ENCODE measurements at places on chromosomes 12 and 14.

GRCh38 chr12:131784909-131785762 is 43.1 kb upstream of the MMP17 start:
- DNase-seq, result no peak

GRCh38 chr14:23916446-23916845 is 37.1 kb upstream of the DHRS4 start:
- DNase-seq, result no peak

DNA sequence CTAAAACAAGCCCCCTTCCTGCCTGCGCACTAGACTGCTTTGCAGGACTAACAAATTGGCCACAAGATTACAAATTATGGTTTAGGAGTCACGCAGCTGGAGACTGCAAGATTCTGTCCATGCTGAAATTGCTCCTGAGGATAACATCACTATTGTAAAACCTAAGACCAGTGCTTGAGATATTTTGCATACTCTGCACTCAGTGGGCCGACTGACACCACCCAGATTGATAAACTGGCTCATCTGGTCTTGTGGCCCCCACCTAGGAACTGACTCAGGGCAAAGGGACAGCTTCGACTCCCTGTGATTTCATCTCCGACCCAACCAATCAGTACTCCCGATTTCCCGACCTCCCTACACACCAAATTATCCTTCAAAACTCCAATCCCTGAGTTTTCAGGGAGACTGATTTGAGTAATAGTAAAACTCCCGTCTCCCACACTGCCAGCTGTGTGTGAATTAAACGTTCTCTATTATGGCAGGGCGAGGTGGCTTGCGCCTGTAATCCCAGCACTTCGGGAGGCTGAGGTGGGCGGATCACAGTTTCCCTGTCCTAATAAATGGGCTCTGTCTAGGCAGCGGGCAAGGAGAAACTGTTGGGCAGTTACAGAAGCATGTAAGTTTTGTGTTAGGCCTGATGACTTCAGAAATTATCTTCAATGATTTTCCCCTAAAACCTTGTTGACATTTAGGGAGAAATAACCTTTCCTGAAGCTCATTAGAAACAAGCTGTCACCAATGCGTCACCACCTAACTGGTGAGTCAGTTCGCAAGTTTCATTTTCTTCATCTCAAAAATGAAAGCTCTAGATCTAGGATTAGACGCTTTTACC is 5.3 kb upstream of the UBC start:
- no peak for DNase-seq

- no peak for DNase-seq
Observed at GRCh38 chr12:124923905-124924734, 9.7 kb upstream of the UBC start.

DNA sequence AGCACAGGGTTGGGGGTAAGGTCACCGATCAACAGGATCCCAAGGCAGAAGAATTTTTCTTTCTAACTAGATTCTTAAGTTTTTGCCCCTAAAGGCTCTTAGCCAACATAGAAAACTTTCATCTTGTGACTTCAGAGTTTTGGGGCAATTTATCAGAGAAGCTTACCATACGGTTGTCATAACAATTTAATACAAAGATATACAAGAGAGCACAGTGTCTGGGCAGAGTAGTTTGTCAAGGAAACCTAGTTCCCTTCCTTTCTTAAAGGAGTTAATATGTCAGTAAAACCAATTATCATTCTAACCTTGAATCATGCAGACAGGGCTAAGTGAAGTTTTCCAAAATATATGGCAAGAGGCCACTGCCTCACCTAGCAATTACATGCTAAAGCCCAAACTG is 18.4 kb downstream of the NR2C1 start:
- DNase-seq, result no peak

- DNase-seq, result no peak
Observed at GRCh38 chr14:99138999-99139865, 132.8 kb downstream of the BCL11B start.

DNA sequence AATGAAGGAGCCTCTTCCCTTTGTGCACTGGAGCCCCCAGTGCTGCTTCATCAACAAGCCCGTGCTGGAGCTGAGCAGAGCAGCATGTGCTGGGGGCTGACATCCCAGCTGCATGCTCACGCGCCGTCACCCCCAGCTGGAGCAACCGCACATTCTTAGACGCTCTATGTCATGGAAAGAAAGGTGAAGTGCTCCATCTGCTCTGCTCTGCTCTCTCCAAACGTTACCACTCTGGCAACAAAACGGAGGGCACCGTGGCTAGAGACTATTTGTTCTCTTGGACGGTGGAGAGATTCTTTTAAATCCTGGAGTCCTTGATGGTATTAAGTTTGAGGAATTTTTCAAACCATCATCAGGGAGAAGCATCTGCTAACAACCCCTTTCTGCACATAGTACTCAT is 208.4 kb downstream of the C12orf75 start:
- DNase-seq, result no peak

GRCh38 chr12:115946092-115946491 is 331.4 kb downstream of the MED13L start:
- DNase-seq, result no peak

DNA sequence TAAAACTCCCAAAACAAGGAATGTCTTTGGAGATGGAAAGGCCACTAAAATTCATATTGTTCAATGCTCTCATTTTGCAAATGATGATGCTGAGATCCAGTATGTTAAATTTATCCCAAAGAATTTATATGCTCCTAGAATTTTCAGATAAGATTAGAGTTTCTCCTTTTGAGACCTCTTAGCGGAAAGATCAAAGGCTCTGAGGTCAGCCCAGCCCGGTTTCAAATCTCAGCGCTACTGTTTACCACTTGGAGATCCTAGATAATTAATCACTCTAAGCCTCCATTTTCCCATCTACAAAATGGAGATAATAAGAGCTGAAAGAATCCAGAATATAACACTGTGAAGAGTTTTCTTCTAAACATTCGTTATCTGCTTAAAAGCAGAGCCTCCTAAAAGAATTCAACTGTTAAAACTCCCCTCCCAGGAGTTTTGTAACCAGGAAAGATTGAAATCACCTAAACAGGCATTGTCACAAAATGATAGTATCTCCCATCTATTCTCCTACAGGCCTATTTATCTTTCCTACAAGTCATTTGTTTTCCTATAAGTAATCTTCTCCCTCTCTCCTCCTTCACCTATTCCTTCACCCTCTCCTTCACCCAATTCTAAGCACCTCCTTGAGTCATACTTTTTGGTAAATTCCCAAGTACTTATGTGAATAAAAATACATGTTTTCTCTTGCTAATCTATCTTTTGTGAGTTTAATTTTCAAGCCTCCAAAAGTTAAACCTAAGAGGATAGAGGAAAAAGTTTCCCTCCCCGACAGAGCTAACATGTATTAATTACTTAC is 16.7 kb downstream of the DUSP6 start:
- no peak for DNase-seq

GRCh38 chr12:89349814-89350213 is 2.5 kb downstream of the DUSP6 start:
- no peak for DNase-seq

- DNase-seq, result no peak
Observed at GRCh38 chr14:57189070-57189469, 79.6 kb downstream of the EXOC5 start.

DNA sequence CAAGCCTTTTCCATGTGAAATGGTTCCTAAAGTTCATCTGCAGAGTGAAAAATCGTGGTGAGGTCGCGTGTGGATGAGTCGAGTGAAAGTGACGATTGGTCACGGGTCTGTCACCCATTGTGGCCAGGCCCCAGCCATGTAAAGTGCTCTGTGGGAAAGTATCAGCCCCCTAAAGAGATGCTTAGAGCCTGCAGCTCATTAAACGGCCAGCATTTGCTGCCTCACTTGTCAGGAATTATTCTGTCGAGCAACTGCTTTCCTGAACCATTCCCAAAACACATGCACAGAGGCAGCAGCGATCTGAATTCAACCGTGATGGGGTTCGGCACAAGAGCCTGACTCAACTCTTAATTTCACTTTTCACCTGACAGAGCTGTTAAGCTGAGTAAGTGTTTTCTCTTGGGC is 16.0 kb downstream of the DBX2 start:
- no peak for DNase-seq

DNA sequence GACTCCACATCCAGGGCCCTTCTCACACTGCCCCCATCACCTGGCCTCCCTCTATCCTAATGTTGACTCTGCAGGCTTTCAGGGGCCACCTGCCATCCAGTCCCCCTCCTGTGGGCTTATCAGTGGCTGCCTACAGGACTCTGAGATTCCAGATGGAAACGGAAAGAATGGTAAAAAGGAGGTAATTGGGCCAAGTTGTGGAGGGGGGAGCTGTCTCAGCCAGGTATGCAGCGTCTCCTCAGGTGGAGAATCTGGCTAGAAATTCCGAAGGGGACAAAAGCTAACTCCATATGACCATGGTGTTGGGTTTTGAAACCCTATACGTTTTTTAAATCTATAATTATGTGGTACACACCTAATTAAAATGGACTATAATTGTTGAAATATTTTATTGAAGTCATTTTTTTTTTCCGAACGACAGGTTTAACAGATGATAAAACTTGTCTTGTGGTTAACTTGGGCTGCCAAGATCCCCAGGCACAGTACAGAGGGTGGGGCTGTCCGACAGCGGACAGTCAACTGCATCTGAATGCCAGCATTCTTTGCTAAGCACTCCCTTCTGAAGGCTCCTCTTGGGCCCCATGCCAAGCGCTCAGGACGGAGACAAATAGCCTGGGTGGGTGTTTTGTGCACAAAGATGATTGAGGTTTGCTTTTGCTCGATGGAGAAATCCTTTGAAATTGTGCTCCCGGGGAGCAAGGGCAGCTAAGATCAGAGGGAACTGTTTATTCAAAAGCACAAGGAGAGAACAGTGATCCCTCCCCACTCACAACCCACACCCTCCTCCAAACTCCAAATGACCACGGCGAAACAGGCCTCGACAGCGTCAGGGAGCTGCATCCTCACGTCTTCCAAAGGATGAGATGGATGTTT is 365.6 kb downstream of the BCL11B start:
- DNase-seq, result peak; percentile 63

- no peak for DNase-seq
Observed at GRCh38 chr12:79143803-79144202, 279.2 kb downstream of the SYT1 start.

DNA sequence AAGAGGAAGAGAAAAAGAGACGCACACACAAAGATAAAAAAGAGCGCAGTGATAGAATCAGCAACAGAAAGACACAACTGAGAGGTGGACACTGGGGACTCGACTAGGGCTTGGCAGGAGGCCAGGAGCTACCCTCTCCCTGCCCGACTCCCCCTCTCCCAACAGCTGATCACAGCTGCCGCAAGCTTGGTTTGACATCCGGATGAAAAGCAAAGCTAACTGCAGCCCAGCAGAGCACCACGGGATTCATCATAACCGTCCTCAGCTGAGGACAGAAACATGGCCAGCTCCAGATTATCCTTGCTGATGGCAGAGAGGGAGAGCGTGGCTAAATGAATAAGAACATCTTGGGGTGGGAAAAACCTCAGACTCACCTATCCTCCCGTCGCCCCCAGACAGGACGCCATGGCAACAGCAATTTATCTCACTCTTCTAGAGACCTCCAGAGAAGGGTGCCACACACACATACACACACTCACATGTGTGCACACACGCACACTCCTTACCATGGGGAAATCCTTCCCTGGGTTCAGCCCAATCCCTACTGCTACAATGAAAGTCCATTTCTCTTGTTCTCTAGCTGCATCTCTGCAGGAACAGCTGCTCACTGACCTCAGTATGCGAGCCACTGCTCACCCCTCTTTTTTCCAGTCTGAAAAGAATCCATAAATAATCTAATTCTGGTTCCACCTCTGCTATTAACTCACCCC is 135.3 kb downstream of the NTF3 start:
- no peak for DNase-seq

DNA sequence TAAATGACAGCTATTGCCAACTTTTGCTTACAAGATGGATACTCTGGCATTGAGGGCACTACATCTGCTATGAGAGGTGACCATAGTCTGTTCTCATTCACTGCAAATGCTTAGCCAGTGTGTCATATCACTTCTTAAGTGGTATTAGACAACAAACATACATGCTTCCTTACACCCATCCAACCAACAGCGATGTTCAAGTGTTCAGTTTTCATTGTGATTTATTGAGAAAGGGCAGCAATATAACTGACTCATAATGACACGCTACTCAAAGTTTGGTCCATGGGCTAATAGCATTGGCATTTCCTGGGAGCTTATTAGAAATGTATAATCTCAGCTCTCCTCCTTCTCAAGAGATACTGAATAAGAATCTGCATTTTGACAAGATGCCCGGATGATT is 181.7 kb downstream of the NPAS3 start:
- DNase-seq, result peak; percentile 82

DNA sequence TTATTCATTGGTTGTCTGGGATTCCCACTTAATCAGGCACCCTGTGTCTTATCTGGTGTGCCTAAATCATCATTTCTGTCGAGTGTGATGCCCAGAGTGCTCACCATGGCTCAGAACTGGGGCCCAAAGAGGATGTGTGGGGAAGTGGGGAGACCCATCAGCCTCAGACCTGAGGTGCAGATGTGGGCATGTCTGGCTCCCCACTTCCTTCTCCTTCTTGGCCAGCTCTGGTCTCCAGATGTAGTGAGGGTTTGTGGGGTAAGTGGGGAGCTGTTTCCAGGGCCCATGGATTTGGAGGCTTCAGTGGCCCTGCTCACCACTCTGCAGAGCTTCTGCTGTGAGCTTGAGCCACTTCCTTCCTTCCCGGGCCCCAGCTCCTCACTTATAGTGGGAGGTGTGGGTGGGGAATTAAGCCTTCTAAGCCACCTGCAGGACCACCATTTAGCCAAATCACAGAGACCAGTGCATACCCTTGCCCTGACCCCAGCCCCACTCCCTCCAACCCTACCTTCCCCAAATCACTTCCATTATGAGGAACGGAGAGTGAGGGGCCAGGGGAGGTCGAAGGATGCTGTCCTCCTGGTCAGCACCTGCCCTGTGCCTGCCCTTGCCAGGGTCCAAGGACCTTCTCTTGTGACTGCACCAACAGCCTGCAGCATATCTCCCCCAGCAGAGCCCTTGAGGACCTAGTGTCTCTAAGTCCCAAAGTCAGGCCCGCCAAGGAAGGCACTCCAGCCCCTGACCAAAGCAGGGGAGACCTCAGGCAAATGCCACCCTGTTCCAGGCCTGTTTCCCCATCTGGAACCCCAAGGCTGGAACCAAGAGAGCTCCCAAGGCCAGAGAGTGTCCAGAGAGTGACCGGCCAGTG is 278.2 kb upstream of the RTL1 start:
- DNase-seq, result no peak

- DNase-seq, result no peak
Observed at GRCh38 chr12:65943388-65944137, 119.3 kb downstream of the HMGA2 start.

- no peak for DNase-seq
Observed at GRCh38 chr12:39071611-39072010, 166.2 kb upstream of the CPNE8 start.

- no peak for DNase-seq
Observed at GRCh38 chr12:1464925-1465324, 129.5 kb downstream of the FBXL14 start.
